ENCODE measurements at places on chromosomes 3 and 15.
A peak's percentile ranks its signal among the peaks of the same experiment; 100 is the strongest.

DNA sequence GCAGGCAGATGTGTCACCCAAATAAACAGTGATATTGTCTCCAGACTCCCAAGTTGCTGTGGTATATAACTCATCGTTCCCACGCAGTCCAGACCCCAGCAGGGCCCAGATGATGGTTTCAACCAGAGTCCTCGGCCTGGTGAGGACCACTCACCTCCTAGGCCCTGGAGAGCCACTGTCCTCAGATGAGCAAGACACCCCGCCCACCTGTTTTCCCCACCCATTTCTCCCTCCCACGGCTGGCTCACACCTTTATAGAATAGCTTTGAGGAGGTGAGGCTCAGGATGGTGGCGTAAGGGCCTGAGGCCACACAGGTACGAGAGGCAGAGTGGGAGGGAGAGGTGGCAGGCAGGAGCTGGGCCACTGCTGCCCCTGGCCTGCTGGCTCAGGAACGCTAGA, 7.5 kb downstream of the MESP1 start:
- DNase-seq, result no peak

DNA sequence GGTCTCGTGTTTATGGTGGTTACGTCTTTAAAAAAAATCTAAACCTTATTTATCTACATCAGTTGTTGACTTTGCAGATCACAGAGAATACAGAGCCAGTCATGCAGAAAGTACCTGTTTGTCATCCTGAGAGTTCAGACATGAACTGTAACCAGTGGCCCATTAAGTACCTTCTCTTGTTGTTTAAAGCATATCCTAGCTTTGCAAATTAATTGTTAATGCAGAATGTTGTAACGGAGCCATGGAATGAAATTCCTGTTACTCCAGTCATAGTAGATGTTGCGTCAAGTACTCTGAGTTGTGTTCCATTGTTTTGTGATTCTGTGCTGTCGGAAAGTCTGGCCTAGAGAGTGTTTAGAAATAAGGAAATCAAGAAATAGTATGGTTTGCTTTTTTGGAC, 205.2 kb downstream of the RBMS3 start:
- no peak for DNase-seq

GRCh38 chr15:39183164-39183881, 397.6 kb upstream of the THBS1 start:
- DNase-seq, result no peak

DNA sequence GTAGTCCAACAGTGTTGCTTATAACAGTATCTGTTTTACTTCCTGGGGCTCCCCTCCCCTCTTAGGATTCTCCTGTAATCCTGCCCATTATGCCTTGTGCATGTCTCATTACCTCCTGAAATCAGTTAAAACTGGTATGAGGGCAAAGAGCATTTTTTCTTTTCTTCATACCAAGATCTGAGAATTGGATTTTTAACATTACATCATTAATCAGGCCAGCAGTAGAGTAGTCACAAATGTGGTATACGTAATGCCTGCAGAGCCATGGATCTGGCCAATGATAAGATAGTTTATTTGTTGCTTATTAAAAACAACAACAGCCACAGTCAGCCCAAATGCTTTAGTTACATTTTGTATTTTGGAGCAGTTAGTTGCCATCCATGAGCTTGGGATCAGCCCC, 23.2 kb downstream of the ARID3B start:
- DNase-seq, result no peak

- DNase-seq, result no peak
Observed at GRCh38 chr3:108064293-108064887, 26.4 kb downstream of the CD47 start.

- DNase-seq, result no peak
Observed at GRCh38 chr3:119098619-119099222, 47.2 kb upstream of the TEX55 start.

DNA sequence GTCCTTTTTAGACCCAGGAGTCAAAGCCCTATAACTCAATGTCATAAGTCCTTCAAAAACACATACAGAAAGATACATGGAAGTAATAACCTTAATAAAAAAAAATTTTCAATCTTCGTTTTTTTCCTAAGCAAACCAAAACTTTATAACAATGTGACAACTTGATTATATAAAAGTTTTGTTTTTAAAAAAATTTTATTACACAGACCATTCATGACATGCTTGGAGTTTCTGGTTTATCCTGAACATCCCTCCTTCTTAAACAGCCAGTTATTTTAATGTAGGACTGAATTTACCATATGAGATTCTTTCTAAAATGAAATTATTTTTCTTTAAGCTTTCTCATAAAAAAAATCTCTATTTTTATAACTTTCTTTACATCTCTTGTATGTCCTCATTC, 30.7 kb downstream of the IQCF6 start:
- no peak for DNase-seq

DNA sequence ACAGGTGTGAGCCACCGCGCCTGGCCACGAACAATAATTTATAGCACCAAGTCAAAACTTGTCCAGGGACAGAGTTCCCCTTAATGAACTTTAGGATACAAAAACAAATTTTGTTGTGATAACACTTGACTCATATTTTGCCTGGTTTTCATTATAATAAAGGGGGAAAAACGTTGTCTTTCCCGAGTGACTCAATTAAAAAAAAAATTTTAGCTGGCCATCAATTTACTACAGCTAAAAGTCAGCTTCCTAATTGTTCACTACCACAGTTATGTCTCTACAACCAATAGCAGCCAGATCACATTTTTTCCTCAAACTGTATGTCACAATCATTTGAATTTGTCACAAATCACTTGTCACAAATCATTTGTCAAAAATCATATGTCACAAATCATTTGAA, 116.0 kb downstream of the P3H2 start:
- DNase-seq, result no peak

- DNase-seq, result no peak
Observed at GRCh38 chr3:189708375-189708774, 77.2 kb downstream of the TP63 start.

DNA sequence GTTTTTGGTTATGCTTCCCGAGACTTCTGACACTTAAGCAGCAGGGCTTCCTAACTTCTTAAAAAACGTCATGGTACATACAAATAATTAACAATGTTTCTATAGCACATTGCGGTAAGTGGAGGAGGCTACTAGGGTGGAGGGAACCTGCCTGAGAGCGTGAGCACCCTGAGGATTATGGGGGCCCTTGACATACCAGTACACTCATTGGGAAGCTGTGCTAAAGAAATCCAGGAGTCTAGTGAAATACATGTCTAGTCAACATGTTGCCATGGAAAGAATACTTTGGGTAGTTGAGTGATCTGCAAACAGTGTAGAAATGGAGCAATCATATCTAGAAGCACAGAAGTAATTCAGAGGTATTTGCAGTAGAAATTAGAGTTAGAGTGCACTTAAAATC, 39.2 kb upstream of the MAPKBP1 start:
- DNase-seq, result no peak

DNA sequence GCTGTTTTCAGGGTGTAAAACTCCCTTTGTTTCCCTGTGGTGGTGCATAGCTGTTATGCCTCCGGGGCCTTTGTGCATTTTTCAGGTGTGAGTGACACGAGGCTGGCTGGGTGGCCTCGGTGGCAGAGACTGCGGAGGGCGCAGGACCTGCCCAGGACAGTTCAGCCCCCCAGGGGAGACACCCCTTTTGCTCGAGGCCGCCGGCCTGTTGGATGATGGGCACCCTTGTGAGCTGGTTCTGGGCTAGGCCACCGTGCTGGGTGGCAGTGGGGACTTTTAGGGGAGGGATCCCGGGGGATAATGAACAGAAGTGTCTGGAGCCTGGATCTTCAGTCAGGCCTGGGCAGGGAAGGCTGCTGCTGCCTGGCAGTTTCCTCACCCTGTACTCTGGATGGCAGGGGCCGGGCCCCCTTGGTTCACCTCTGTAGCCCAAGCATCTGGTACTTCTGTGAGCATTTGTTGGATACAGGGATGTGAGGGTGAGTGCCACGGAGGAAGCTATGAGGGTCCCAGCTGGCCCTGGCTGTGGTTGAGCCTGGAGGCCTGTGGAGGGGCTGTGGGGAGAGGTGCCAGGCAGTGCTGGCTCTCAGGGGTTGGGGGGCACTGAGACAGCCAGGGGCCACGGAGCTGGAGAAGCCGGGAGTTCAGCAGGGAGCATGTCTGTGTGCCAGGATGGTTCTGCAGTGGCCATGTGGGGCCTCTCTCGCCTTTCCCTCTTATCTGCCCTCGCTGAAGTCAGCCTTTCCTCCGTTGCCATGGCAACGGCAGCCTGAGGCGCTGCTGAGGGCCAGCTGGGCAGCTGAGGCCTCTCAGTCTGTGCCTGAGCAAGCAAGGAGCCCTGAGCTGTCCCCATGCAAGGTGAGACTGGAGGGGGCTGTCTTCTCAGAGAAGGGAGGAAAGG, 49.0 kb downstream of the KY start:
- DNase-seq, result no peak

- DNase-seq, result no peak
Observed at GRCh38 chr3:14539742-14540491, at the start of gene GRIP2. Gene GRIP2, minus strand, starts transcription at chr3:14540342. Its CDS starts 34 bp downstream, at chr3:14540308.

DNA sequence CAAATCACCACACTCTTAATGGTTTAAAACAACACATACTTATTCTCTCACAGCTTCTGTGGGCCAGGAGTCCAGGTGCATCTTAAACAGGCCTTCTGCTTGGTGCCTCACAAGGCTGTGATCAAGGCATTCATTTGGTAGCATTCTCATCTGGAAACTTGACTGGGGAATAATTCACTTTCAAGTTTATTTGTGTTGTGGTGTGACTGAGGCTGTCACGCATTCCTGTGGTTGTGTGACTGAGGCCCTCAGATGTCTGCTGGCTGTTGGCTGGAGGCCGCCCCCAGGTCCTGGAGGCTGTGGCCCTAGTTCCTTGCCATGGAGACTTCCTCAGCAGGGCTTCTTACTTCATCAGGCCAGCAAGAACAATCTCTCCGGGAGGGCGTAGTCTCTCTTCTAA, 16.9 kb upstream of the FAM3D start:
- DNase-seq, result peak; percentile 28

GRCh38 chr3:127406309-127407025, 118.6 kb upstream of the PRR20G start:
- DNase-seq, result no peak

GRCh38 chr15:32857732-32858131, 139.9 kb downstream of the GREM1 start:
- DNase-seq, result no peak

GRCh38 chr3:118688396-118688884, 346.2 kb downstream of the IGSF11 start:
- DNase-seq, result no peak

DNA sequence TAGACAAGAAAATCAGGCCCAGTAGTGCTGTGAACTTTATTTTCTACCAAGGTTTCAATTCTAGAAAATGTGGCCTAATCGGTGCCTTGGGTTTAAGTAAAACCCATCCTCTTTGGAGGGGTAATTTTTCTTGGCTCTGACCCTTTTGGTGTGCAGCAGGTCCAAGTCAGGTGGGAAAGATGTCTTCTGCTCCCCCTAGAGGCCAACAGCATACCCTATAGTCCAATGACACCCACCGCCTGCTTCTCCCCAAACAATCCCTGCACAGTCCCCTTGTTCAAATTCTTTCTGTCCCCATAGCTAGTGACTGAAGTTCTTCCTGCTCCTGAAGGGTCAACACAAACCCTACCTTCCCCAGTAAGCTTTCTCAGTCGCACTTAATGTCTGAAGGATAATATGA, 261.8 kb upstream of the GOLGA6L4 start:
- DNase-seq, result no peak

GRCh38 chr3:8738639-8739038, 5.0 kb downstream of the CAV3 start:
- DNase-seq, result no peak

- DNase-seq, result no peak
Observed at GRCh38 chr3:161989012-161989411, 492.4 kb downstream of the OTOL1 start.

DNA sequence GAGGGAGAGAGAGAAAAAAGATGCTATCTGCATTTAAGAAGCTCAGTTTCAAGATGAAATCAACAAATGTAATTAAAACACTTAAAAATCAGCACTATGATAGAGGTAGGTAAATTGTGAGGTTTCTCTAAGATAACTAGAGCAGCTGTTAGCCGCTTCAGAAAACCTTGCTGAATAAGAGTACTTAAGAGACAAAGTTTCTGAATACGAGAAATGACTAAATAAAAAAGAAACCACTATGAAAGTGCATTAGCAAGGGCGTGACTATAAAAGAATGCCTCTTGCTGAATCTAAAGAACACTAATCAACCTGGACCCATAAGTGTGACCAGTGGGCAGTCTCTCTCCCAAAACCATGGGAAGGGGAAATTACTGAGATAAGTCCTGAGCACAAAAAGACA, 41.8 kb downstream of the IQCB1 start:
- no peak for DNase-seq

- peak; percentile 21 for DNase-seq
Observed at GRCh38 chr15:85044251-85044853, 62.7 kb downstream of the PDE8A start.

GRCh38 chr15:101455291-101456025, 34.0 kb downstream of the PCSK6 start:
- DNase-seq, result no peak

DNA sequence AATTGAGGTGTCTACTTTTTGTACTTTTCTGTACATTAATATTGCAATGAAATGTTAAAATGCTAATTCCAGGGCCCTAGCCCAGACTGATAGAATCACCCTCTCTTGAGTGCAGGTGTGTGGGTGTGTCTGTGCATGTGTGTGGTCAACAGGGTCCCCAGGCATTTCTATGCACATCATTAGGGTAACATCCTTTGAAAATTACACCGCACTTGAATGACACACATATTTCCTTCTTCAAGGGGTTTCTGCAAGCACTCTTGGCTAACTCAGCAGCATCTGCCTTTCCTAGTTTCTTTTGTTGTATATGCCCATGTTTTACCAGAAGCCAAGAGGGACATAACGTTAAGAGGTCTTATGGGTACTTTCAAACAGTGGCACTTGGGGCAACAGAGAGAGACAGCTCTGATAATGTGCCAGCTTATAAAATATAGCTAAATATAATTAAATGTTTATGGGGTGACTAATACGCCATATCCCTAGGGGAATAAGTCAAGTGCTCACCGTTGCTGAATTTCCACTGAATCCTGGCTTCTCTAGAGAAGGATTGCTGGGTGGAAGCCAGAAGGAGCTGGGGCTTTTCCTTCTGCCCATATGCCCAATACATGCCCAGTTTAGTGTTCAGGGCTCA, 54.5 kb upstream of the LRIG1 start:
- no peak for DNase-seq

DNA sequence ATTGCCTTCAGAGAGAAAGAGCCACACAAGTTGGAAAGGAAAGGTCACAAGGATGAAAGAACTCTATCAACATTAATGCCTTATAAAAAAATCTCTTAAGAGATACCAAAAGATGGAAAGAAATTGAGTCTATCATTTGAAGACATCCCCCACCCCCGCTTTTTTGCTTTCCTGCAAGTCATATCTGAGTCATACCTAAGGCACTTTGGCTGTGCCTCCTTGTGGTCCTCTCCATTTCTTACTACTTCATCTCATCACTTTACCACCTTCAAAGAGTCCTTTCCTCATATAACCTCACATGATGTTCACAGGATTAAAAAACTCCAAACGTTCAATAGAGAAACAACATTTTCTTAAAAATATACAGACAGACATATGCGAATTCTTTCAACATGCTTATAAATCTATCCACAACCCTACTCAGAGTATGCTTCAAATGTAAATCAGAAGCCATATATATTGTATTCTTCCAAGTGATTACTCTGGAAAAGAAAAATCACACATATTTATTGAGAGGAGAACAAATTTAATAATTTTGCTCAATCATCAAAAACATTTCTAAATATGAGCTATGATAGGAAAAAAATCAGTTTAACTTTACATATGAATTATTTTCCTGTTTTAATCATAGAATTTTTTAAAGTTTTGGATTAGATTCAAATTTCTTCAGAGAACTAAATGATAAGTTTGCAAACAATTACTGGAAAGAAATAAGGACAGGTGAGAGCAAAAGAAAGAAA, 1003.9 kb upstream of the CFAP20DC start:
- DNase-seq, result peak; percentile 32

Data from stimulated activated CD8-positive, alpha-beta memory T cell treated with anti-CD3 and anti-CD28 coated beads, Interleukin-2, amount 100 ng/mL, for 48 hours (primary cell).